Sigmoid colon (tissue), 7 donors: ENCODE measurements at places on chromosomes 5 and 9. TPM values are rescaled to one million over a fixed set of nuclear protein-coding genes. Genes with fewer than 3 reads are reported as not detected.
A peak's percentile ranks its signal among the peaks of the same experiment; 100 is the strongest.

The RASEF gene
- 1.1 TPM for total RNA-seq

The FAM221B gene
- not detected for total RNA-seq

- no peak for DNase-seq
Observed at GRCh38 chr5:23466401-23466912, 41.0 kb upstream of the PRDM9 start.

GRCh38 chr5:100828071-100828897 is 74.8 kb downstream of the ST8SIA4 start:
- peak; percentile 26 for DNase-seq

GRCh38 chr5:91464886-91465646 is 81.9 kb upstream of the ARRDC3 start:
- DNase-seq = no peak

GRCh38 chr9:11233696-11234095 is 620.9 kb upstream of the PTPRD start:
- no peak for DNase-seq

GRCh38 chr9:123322273-123323195 is 33.5 kb upstream of the CRB2 start:
- DNase-seq = no peak

DNA sequence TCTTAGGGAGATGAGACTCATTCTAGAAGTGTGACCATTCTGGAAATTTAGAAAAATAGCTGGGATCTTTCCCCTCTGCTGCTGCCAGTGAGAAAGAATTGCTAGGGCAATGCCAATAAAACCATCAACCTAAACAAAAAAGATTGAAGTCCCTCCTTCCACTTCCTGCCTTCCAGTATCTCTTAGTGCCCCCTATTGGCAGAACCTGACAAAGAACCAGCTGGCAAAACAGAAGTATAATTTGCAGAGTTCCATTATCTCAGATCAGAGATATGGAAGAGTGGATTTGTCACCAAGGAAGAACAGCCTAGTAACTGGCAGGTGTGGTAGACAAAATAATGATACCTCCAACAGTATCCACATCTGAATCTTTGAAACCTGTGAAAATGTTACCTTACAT is 13.8 kb upstream of the PLCXD3 start:
- DNase-seq = no peak
